Hematopoietic multipotent progenitor cell treated with erythropoietin and hydrocortisone succinate and interleukin-3 and kit ligand, for 4 days (in vitro differentiated cells): ENCODE measurements at places on chromosomes 4 and X.

GRCh38 chr4:180999217-180999616 is 1244.0 kb upstream of the TENM3 start:
- no peak for DNase-seq

DNA sequence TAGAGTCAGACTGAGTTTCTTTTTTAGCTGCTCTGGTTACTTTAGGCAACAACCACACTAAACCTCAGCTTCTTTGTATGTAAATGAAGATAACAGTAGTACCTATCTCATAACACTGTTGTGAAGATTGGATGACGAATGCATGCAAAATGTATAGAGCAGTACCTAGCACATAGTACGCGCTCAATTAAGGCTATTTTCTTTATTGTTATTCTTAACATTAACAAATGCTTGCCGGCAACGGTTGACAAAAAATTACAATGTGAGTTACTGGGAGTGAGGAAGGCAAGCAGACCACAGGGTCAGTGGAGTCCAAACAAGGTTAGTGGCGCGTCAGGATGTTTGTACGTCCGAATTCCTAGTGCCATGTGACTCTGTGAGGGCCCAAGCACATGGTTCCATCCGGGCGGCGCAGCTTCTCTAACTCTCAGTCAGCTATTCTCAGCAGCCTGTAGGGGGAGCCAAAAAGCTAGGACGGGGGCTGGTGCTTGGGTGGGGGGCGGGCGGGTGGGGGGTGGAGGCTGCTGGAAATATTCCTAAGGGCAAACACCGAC is 821 bp upstream of the NALF2 start:
- DNase-seq: no peak

- DNase-seq: no peak
These were observed 439.1 kb downstream of the PACRGL start for GRCh38 chr4:21139327-21139726.

GRCh38 chr4:140755774-140756318 is 339 bp downstream of the TBC1D9 start:
- peak; percentile 37 for DNase-seq

- DNase-seq: no peak
These were observed 7.4 kb downstream of the PSAPL1 start for GRCh38 chr4:7427361-7427760.

GRCh38 chrX:119429471-119429870 is 30.3 kb downstream of the SLC25A43 start:
- DNase-seq: no peak

GRCh38 chrX:27966492-27966891 is 14.8 kb downstream of the DCAF8L1 start:
- DNase-seq: no peak

GRCh38 chrX:64792598-64793337 is 183.5 kb downstream of the ZC4H2 start:
- DNase-seq: no peak

DNA sequence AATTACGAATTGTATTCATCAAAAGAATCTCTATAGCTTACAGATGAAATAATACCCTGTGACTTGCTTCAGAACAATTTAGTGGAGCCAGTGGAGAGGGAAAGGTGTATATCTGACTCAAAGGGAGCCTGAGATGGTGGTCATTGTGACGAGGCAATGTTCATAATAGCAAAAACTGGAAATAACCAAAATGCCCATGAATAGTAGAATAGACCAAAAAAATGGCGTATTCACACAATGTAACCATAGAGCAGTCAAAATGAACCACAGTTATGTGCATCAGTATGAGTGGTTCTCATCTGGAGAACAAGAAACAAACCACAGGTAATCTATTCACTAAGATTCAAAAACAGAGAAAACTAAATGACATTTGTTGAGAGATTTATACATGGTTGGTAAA is 125.3 kb upstream of the CLNK start:
- DNase-seq: no peak

DNA sequence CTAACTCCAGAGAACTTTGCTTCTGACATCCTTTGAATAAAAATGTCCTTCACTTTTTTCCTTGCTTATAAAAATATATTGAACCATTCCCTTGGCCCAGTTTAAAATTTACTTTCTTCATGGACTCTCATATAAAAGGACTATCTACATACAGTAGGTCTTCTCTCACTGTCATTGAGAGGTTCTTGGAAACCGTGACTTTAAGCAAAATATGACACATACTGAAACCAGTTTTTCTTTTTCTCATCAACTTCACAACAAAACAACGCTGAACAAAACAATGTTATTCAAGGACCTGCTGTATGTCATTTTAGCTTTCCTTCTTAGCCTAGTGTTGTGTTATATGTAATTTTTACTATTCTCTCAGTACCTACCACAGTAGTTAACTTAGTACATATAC is 496.8 kb downstream of the CENPC start:
- no peak for DNase-seq

DNA sequence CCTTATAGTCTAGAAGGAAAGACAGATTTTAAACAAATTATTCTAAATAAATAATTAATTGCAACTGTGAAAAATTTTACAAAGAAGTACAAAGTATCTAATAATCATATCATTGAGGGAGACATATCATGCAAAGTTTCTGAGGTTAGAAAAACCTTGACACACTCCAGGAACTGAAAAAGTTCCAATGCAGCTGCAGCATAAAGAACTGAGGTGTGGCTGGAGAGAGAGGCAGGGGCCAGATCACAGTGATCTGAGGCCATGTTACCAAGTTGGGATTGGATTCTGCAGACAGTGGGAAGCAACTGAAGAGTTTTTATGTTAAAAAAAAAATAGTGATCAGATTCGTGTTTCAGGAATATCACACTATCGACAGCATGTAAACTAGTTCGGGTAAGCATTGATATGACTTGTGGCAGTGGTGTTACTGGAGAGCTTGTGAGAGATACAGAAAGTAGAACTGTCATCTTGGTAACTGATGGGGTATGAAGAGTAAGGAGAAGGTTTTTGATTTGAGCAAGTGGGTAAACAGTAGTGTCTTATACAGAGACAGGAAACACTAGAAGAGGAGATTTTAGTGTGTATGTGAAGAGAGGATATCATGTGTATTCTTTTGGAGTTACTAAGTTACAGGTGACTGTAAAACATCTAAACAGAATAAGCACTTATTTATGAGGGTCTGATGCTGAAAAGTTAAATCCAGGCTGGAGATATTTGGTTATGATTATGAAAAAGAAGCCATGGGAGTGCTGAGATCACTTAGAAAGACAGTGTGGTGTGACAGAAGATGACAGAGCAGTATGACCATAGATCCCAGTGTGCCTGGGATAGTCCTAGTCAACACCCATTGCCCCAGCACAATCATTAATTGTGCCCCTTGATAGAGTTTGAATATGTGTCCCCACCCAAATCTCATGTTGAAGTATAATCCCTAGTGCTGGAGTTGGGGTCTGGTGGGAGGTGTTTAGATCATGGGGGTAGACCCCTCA is 15.6 kb upstream of the SPRY1 start:
- no peak for DNase-seq

- peak; percentile 87 for DNase-seq
These were observed 217.9 kb downstream of the CENPC start for GRCh38 chr4:67327245-67328017.

DNA sequence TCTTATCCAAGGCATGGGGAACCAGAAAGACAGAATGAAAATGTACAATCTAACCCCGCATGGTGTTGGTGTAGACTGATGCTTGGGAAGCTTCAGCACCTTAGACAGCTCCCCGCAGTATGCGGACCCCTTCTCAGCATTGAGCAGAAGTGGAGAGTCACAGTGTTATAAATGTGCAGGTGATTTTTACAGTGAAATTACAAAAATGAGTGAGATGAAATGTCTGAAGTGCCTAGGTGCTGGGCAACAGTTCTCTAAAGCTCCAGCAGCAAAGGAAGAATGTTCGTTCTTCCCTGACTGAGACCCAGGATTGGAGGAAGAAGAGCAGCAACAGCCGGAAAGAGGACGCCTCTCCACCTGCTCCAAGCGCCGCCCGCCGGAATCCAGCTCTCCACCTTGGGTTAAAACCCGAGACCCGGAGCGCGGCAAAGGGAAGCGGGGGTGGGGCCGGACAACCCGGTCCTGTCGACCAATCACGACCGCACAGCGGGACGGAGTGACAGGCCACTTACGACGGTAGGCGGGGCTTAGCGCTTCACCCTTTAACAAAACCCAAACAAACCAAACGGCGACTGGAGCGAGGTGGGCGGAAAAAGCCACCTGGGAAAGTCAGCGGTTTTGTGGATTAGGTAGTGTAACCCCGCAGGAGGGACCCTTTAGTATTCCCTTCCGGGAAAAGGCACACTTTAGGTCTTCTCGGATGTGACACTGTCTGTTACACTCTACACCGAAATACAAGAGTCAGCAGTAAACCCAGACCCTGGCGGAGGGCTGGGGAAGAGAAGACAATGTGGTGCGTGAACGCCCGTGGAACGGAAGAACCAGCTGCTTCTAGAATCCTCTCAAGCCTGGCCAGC is at the start of gene GLRA3:
GLRA3 (minus strand) TSS at position 403 of the 857 bp plus-strand sequence. CDS start 436 bp downstream, outside the sequence.
- peak; percentile 73 for DNase-seq

- peak; percentile 60 for DNase-seq
These were observed 9.2 kb downstream of the PIR start for GRCh38 chrX:15483891-15484290.
